NCI-H187 (cell line): ENCODE measurements at places on chromosomes 11 and 22.

DNA sequence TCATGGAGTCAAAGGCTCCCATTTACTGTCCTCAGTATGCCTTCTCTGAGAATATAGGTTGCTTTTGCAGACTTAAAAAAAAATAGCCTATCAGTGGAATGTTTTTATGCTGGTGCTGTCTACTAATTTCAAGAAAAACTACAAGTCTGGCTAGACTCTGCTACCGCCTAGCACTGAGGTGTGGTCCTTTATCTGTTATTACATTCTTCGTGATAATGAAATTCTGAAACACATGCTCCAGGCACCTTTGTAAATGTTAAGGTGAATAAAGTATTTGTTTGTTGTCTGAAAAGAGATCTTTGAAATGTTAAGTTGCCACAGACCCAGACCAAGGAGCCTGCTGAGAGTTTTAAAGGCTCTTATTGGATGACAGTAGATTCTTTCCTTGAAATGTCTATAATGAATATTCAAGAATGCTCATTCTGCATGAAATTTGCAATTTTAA, 95.3 kb downstream of the DBX1 start:
- no peak for DNase-seq

DNA sequence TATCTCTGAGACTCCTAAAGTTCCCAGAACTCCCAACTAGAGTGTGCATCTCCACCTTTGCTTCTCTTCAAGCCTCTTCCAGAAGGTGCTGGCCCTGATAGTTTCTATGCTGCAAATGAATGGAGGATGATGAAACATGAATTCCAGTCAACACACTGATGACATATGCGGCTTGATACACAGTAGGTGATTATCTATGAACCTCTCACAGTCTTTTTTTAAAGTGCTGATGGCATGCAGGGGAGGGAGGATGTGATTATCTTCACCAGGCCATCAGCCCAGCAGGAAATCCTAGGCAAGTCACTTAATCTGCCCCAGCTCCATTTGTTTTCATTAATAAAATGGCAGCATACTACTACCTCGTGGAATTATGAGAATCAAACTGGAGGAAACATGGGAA, 548.5 kb downstream of the SOX6 start:
- DNase-seq, result no peak

DNA sequence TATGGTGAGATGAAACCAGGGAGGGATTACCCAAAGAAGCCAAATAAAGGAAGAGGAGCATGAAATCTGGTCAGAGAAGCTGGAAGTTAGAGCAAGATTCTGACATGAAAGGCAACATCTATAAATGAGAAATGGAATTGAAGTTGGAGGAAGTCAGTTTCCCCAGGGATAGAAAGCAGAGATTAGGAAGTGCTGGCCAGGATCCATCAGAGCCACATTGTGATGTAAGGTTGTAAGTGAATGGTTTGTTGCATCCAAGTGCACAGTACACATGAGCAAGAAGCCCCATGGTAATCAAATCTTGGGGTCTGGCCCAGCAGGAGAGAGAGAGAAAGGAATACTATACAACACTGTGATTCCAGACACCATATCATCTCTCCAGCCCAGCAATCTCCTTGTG, 6.6 kb upstream of the NLRP10 start:
- no peak for DNase-seq

DNA sequence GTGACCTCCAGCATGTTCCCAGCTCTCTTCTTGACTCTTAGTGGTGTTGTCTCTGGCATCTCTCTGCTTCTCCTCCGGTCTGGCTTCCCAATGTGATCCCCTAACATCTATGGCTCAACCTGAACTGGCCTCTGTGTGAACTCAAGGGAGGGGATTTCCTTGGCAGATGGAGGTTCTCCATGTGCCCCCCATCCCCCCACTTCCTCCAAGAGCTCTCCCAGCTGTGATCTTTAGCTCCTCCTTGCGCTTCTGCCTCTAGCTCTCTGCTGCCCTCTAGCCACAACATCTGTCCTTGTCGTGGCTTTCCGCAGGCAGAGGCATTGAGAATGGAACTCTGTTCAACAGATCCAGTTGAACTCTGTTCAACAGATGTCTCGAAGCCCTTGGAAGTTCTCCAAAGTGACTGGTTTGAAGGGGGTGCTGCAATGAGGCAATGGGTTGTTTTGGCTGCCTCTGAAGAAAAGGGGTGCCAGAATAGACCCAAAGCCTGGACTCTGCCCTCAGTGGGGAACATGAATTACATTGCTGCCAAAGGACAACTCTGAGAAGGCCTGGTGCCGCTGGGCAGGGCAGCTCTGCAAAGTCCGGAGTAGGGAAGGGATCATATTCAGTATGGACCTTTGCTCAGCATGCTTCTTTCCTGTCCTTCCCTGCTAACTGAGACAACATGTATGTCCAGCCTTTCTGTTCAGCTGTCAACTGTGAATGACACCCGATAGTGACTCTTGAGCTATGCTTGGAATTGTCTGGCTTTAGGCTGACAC, 61.9 kb downstream of the ADM start:
- DNase-seq, result no peak

GRCh38 chr11:474914-475506, 24.9 kb downstream of the PTDSS2 start:
- no peak for DNase-seq

DNA sequence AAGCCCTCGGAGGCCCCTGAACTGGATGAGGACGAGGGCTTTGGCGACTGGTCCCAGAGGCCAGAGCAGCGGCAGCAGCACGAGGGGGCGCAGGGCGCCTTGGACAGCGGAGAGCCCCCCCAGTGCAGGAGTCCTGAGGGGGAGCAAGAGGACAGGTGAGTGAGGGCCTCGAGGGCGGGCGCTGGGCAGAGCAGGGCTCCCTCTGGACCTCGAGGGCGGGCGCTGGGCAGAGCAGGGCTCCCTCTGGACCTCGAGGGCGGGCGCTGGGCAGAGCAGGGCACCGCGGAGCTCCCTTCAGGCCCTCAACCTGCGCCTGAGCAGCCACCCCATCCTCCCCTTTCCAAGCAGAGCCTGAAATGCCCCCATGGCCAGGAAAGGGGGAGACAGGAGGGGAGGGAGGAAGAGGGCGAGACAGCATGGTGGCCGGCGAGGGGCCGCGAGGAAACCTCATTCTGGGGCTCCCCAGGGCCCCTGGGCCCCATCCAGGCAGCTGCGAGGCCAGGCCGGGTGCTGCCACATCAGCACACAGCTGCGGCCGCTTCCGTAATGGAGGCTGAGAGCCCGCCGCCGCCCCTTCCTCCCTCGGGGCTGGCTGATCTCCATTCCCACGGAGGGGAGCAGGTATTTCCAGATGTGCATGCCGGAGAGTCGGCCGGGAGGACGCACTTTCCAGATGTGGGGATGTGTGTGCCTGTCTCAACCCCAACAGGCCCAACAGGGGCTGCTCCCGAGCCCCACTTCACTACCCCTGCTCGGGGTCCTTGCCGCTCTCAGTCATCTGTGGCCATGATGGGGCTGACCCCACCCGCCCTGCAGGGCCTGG, 10.0 kb downstream of the PRR33 start:
- no peak for DNase-seq
